ENCODE measurements at places on chromosomes 16 and 17. TPM values are rescaled to one million over a fixed set of nuclear protein-coding genes. Genes with fewer than 3 reads are reported as not detected.

DNA sequence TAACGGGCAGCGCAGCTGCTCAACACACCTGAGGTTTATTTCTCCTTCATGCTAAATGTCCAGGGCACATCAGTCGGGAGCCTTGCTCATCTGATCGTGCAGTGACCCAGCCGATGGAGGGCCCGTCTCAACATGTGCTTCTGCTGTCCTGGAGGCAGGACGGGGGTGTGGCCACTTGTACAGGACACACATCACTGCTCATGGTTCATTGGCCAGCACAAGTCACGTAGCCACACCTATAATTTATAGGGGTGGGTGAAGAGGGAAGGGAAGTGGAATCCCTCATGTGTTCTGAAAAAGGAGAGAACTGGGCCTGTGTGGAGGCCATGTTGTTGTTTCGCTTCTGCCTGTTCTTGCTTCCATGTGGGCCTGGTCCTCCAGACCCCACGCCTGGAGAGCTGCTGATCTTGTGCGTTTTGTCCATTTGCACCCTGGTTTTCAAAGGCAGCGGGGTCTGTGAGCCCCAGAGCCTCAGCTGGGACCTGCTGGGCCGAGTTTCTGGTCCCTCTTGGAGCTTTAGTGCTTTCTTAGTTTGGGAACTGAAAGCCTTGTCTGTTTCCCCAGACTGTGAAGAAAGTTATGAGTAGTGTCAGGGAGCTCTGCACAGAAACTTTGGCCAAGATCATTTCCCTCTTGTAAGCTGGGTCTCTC is 60.5 kb downstream of the CMIP start:
- no peak for DNase-seq

AOC3 gene
- total RNA-seq, result 5.2 TPM

DNA sequence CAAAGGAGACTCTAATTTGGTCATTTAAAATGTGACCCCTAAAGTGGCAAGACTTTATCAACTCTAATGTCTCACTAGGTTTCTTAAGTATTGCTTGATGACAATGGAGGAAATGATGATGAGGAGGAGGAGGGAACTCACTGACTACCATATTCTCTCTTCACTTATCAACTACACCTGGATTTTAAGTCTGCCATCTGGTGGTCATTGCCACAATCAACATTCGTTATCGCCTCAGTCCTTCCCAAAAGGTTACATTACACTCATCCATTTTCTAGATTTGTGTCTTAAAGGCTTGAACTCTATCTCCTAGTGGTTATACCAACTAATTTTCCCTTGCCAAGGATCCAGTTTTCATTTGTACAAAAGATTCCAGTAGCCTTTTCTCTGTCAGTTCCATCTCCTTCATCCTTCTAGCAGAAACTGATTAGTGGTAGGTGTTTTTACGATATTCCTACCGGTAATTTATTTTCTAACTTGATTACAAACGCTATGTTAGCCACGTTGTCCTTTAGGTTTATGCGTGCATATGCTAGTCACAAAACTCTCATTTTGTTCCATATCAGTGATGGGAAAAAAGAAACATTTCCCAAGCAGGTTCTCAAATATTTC is 114.6 kb upstream of the NOG start:
- DNase-seq, result peak; percentile 39

CCL13 gene
- not detected for total RNA-seq

MT4 gene
- not detected for total RNA-seq

GAS2L2 gene
- not detected for total RNA-seq

DNA sequence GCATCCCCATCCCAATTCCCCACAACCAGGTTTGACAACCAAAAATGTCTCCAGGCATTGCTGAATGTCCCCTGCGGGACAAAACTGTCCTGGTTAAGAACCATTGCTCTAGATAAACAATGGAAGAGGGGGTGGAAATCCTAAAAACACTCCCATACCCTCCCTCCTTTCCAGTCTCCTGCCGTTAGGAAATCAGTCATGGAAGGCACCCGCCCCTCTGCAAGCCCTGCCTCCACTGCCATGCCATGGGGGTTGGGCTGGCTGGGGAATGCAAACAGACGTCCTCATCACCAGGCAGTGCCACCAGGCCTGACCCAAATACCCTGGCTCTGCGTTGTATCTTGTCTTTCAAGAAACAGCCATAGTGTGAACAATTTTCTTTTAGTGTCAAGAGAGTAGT is 57.5 kb downstream of the CYTH1 start:
- no peak for DNase-seq

- DNase-seq, result no peak
Measured at GRCh38 chr17:73301369-73301768, 10.4 kb downstream of the CDC42EP4 start.

TBC1D3G gene
- total RNA-seq, result 3.6 TPM

GRCh38 chr16:65117811-65118448 is 3.9 kb downstream of the CDH11 start:
- DNase-seq, result peak; percentile 82

GRCh38 chr17:48883171-48883570 is 9.4 kb upstream of the ATP5MC1 start:
- no peak for DNase-seq

DNA sequence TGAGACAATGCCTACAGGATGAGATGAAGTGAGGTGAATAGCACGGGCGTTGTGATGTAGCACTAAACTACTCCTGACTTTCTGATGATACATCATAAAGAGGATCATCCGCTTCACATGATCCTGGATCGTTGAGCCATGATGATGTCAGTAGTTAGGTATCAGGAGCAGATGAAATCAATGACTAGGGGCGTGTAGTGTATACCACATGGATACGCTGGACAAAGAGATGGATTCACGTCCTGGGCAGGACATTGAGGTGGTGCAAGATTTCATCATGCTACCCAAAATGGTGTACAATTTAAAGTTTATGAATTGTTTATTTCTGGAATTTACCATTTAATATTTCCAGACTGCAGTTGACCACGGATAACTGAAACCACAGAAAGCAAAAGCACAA is 156.6 kb downstream of the ANKFN1 start:
- no peak for DNase-seq

DNA sequence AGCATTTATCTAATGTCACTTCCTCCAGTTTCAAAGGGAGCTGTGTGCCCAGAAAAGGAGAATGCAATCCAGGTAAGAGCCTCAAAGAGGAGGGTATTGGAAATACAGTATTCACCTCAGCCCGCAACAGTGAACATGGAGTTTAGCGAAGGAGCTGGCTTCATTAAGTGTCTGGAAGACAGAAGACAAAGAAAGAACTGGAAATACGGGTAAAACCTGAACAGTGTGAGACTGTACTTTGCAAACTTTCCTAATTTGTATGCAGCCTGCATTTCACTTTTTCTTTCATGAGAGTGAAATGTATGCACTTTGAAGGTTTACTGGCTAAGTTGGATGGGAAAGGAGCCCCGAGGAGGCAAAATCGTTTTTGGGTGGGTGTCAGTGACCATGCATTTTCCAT is 478.4 kb downstream of the HS3ST3B1 start:
- DNase-seq, result no peak

- DNase-seq, result no peak
Measured at GRCh38 chr17:80045703-80046102, 9.3 kb downstream of the CCDC40 start.

DNA sequence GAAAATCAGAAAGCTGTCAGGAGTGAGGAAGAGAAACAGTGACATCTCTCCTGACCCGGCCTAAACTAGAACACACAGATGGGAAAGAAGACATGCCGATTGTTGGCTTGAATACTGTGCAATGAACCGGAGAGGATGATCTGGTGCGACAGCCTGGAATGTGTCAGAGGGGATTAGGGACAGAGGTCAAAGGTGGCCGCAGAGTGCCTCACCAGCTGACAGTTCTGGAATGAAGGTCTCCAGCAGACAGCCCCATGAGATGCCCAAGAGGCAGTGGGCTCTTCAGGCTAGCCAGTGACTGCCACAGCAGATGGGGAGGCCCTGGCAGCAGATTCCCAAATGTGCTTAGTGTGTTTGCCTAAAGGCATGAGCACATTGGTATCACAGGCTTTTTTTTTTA is 623.2 kb downstream of the CDH8 start:
- DNase-seq, result no peak

- no peak for DNase-seq
Measured at GRCh38 chr17:8572764-8573163, 57.8 kb downstream of the MYH10 start.

DNA sequence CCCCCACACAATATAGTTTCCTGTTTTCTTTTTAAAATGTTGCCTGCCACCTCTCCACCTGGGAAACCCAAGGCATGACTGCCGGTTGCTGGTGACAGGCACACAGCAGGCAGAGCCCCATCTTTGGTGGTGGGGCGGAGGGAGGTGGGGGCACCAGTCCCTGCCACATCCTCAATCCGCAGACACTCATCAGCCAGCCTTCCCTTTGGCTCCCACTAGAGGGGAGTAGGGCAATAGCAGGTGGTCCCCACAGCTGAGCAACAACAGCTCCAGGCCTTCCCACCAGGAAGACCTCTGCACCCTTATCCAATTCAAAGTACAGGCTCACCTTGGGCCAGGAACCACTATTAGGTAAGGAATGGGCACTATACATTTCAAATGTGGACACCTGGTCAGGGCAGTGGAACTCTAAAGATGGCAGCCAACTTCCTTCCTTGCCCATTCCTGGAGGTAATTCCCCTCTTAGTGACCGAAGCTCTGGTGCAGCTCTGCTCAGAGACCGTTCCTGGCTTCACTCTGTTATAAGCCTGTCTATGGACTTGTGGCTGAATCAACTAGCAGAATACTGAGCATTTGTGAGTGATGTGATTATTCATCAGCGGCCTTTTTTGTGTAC is 13.9 kb downstream of the RECQL5 start:
- peak; percentile 55 for DNase-seq

DNA sequence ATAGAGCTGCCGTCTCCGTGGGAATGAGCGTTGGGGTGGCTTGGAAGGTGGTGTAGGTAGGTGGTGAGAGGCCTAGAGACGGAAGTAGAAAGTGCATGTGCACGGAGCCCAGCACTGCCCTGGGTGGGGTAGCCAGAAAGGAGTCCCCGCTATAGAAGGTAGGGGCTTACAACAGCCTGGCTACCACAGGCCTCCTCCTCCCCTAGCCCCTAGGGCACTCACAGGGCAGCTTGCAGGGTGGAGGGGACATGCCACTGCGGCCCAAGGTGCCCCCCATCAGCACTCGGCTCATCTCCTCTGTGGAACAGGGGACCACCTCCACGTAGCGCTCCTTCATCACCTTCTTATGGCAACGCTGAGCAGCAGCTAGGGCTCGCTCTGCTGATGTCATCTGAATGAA is 5.0 kb downstream of the ESRP2 start:
- no peak for DNase-seq

PIGQ gene
- 126 TPM for total RNA-seq

MPP2 gene
- 25.0 TPM for total RNA-seq

GPR179 gene
- 0.07 TPM for total RNA-seq

ADAP2 gene
- total RNA-seq, result 1.0 TPM

MYO1D gene
- total RNA-seq, result 56.4 TPM

GRCh38 chr17:61000911-61001310 is 323.3 kb downstream of the BCAS3 start:
- DNase-seq, result peak; percentile 64
